ENCODE measurements at places on chromosomes 12 and 14.

GRCh38 chr12:14408208-14408607 lies 42.7 kb downstream of the ATF7IP start:
- ATAC-seq = peak; percentile 35

- ATAC-seq = no peak
These were observed 243.2 kb downstream of the ANO6 start for GRCh38 chr12:45458854-45459807.

GRCh38 chr12:120965534-120966091 lies 12.7 kb upstream of the HNF1A start:
- ATAC-seq = no peak

GRCh38 chr12:53181935-53182334 lies 1.2 kb upstream of the CSAD start:
- no peak for ATAC-seq

GRCh38 chr12:18383203-18383602 lies 121.9 kb downstream of the PIK3C2G start:
- peak; percentile 94 for ATAC-seq

DNA sequence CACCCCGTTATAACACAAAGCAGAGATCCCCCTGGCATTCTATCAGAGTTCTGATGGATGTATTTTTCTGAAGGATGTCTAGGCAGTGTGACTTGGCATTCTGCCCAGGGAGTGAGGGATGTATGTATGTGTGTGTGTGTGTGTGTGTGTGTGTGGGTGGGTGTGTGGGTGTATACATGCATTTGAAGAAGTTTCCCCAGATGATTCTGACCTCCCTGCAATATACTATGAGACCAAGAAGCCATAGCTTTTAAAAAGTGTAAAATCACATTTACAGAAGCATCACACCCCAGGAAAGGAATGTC lies 59.7 kb upstream of the NAP1L1 start:
- ATAC-seq = peak; percentile 68

DNA sequence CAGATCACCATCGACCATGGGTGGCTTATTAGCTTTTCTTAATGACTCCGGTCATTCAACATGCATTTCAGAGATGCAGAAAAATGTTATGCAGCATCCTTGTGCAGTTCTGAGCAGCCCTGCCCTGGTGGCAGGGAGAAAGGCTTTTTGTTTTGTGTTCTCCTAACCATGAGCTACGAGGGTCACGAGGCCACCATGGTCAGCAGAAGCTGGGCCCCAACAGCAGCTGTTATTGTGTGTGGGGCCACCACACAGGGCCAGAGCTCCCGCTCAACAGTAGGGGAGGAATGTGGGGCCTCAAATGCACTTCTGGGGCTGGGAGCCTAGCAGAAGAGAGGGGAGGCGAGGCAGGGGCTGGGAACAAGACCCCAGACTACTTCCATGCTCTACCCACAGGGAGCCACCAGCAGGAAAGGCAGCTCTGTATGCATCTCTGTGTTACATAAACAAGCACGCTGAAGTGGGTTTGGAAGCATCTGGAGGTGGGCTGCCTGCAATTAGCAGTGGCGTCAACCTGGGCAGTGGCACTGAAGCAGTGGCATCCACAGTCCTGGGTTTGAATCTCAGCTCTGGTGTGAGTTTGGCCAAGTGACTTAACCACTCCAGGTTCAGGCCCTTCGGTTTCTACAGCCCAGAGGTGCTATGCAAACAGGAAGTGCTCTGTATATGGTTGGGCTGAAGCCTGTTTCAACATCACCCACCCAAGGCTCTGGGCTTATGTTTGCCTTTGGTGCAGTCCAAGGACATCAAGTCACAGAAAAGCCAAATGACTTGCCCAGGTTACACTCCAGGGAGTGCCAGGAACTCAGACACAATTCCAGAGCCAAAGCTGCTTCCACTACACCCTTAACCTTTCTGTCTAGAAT lies 16.3 kb downstream of the GLTP start:
- no peak for ATAC-seq

- peak; percentile 87 for ATAC-seq
These were observed 393 bp upstream of the DCAF5 start for GRCh38 chr14:69153152-69153872.

- ATAC-seq = no peak
These were observed 30.0 kb downstream of the DGLUCY start for GRCh38 chr14:91143862-91144261.
